A549 (cell line): ENCODE measurements at places on chromosomes 7 and 10. TPM values are rescaled to one million over a fixed set of nuclear protein-coding genes. Genes with fewer than 3 reads are reported as not detected.

The MRLN gene
- polyA plus RNA-seq: not detected in 3 replicates

DNA sequence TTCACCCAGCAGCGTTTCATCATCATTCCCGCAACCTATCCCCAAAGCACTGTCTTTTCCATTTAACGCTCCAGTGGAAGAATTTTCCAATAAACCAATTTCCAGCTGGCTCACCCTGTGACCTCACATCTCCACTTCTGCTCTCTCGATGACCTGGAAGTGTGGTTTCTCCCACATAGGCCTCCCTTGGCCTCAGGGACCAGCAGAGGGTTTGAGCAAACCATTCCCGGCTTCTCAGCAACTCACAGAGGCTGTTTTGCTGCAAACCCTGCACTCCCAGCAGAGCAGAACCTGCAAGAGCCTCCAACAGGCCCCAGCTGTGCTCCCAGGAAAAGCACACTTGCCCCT is 523.0 kb upstream of the FOXK1 start:
- no peak for DNase-seq

DNA sequence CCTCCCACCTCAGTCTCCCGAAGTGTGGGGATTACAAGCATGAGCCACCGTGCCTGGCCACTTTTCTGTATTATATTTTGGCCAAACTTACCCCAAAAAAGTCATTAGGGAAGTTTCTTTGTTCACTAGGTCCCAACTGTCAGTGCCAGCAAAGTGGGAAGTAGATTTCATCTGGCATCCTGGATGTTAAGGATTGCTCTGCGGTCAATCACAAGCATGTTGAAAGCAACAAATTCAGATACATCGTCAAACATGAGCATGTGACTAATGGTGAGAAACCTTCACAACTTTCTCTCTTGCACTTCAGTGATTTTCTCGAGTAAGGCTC is 14.3 kb upstream of the LRRC17 start:
- DNase-seq: no peak

The WDR86 gene
- polyA plus RNA-seq: 0.17 to 0.28 TPM (median 0.18 TPM) in 3 replicates

GRCh38 chr7:26609532-26609931 is 254.9 kb downstream of the SKAP2 start:
- DNase-seq: no peak

The FKBP6 gene
- not detected in 3 replicates for polyA plus RNA-seq

DNA sequence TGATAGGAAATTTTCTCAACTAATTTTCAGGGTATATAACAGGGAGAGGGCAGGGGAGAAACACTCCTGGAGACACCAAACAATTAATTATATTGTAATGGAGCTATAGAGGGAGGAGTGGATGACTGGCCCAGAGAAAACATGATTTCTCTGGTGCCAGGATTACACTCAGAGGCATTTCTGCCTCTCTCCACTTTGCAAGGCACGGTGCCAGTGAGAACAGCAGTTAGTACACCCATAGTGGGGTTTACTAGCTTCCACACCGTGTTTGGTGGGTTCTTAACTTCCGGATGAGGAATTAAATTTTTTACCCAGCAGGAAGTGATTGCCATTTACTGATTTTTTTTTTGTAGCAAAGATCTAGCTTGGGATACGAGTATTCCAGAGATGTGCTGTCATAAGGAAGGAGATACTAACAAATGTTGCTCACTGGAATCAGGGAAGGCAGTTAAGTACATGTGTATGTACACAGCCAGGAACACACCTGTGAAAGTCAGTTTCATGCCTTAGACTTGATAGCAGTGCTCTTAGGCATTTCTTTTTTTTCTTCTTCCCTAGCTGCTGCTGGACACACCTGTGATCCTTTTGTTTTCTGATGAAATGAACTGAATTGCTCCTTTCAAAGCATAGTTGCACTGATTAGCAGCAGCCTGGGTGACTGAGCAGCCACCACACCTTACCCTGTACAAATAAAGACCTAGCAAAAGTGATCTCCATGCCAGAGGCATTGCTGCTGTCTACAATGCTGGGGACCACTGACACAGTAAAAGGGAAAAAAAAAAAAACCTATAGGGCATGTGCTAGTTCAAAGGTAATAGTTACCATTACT is 58.1 kb downstream of the POLL start:
- DNase-seq: no peak

The DLX6 gene
- not detected in 3 replicates for polyA plus RNA-seq

The ADIRF gene
- not detected in 3 replicates for polyA plus RNA-seq

GRCh38 chr7:155167706-155168365 is 97.7 kb downstream of the HTR5A start:
- DNase-seq: no peak

DNA sequence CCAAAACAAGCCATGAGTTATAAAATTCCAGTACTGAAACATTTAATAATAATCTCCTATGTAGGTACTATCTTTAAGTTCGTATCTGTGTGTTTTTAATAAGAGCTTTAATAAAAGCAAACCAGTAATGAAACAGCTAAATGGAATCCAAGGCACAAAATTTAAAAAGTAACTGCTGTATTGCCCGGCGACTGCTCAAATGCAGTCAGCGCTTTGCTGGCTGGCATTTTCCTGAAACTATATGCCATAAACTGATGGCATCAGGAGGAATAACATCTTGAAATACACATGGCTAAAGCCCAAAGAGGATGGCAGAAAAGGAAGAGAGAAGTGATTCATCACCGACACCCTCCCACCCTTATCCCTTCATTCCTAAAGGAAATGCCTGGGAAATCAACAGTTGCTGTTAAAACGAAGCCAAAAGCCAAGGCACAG is 133.1 kb downstream of the CUBN start:
- no peak for DNase-seq

DNA sequence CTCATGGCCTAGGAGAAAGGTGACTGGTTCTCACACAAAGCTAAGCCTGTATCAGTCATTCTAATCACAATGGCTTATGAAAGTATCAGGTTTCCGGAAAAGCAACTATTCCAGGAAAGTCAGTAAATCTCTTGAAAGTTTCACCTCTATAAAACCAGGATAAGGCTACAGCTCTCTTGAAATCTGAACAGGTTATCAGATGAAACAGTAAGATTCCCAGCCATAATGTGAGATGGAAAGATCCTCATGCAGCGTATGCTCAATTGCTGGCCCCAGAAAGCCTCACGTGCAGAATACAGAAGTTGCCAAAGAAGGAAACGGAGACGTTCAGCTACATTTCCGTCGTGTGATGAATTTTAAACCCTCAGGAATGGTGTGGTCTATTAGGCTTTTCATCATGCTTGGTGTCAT is 90.0 kb downstream of the PFKFB3 start:
- no peak for DNase-seq

The GBX1 gene
- polyA plus RNA-seq: not detected in 3 replicates

GRCh38 chr7:54992871-54993475 is 25.8 kb upstream of the EGFR start:
- no peak for DNase-seq
